ENCODE measurements at places on chromosomes 12 and 14.

DNA sequence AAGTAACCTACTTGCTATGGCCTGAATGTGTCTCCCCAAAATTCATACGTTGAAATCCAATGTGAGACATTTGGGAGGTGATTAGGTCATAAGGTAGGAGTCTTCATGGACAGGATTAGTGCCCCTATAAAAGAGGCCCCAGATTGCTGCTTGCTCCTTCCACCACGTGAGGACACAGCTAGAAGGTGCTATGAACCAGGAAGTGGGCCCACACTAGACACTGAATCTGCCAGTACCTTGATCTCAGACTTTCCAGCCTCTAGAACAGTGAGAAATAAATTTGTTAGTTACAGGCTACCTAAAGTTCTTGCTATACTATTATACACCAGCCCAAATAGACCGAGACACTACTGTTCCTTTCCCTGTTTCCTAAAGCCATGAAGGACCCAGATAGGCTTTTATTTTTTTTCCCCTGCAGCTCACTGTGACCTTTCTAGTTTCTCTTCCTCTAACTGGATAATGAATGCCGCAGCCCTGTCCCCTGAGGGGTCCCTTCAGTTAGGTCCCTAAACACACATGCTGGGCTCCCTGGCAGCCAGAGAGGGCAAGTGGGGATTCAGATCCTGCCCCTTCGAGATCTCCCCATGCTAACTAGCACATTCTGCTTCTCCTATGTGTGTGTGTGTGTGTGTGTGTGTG lies 19.3 kb downstream of the SLC25A3 start:
- DNase-seq = no peak

- no peak for DNase-seq
These were observed 191.3 kb downstream of the TMTC2 start for GRCh38 chr12:82877963-82878362.

- DNase-seq = no peak
These were observed 32.4 kb downstream of the FLVCR2 start for GRCh38 chr14:75610834-75611233.

DNA sequence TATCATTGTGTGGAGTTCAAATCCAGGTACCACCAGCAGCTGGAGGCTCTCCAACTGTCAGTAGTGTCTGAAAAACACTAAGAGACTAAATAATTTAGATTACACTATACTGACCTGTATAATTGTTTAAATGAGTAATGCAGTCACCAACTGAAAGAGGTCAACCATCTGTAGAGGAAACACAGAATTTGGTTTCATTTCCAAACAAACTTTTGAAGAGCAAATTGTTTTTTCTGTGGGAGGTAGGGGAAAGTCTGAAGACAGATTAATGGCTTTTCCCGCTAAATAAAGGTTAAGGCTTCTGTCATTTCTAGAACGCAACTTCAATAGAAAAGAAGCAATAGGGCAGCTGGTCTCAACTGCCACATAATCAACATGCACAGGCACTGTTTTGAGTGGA lies 462.6 kb downstream of the PRKD1 start:
- DNase-seq = no peak

- no peak for DNase-seq
These were observed 198.0 kb downstream of the FOXN3 start for GRCh38 chr14:89219051-89219450.

DNA sequence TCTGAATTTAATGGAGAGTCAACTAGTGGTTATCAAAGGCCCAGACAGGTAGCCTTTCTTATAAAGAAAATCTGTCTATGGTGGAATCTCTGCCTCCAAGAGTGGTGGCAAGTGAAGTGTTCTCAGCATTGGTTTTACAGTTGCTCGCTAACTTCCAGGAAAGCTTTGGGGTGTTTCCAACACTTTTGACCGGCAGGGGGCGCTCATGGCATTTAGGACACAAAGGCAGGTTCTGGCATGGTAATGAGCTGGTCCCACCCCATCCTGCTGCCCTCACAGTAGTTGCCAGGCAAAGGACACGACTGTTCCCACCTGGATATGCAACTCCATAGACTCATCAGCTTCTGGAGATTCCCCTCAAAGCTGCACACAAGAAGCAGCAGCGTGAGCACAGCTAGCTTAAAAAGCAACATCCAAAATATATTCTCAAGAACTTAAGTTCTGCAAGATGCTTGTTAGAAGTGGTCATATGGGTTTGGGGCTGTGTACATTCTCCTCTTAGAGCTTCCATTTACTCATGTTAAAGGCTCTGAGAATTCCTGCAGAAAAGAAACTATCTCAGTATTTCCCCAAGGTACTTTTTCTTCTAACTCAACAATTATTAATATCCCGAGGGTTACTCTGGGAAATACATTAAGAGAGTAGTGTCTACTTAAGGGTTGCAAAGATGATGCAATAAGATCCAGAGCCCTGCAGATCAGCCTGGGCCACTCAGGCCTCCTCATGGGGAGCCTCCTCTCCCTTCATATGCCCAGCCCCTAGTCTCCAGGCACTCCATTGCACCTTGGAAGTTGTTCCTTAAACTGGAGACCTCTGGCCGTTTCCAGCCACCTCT lies 14.8 kb downstream of the PROX2 start:
- DNase-seq = peak; percentile 93

DNA sequence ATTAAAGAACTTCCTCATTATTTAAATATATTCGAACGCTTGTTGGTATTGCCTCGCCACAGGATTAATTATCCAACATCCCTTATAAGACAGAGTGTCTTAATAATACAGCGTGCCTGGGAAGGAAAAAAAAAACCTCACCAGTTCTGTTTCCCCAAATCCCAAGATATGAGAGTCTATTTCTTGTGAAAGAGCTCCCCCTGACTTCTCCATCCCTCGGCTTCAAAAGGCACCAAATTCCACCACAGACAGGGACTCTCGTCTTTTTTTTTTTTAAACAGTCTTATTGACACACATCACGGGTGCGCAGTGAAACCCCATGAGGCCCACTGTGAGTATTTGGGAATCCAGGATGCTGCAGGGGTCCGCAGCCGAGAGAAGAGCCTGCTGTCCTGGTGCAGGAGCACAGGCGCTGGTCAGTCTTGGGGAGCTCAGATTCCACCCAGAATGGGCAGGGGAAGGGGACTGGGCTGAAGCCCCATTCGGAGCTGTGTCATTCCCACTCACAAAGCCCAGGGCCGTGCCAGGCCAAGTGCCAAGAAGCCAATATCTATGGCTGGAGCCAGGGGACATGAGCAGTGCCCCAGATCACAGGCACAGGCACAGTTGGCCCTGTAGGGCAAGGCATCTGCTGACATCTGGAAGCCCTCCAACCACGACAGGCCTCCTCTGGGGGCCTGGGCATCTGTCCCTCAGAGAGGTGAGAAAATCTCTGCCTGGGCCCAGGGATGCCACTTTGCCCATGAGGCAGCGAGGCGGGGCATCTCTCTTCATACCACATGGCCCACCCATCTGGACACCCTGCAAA lies 71.9 kb downstream of the BCL11B start:
- DNase-seq = no peak

- DNase-seq = no peak
These were observed 85.8 kb upstream of the WSCD2 start for GRCh38 chr12:108043286-108043685.

- no peak for DNase-seq
These were observed 17.4 kb downstream of the LETMD1 start for GRCh38 chr12:51065530-51065929.

DNA sequence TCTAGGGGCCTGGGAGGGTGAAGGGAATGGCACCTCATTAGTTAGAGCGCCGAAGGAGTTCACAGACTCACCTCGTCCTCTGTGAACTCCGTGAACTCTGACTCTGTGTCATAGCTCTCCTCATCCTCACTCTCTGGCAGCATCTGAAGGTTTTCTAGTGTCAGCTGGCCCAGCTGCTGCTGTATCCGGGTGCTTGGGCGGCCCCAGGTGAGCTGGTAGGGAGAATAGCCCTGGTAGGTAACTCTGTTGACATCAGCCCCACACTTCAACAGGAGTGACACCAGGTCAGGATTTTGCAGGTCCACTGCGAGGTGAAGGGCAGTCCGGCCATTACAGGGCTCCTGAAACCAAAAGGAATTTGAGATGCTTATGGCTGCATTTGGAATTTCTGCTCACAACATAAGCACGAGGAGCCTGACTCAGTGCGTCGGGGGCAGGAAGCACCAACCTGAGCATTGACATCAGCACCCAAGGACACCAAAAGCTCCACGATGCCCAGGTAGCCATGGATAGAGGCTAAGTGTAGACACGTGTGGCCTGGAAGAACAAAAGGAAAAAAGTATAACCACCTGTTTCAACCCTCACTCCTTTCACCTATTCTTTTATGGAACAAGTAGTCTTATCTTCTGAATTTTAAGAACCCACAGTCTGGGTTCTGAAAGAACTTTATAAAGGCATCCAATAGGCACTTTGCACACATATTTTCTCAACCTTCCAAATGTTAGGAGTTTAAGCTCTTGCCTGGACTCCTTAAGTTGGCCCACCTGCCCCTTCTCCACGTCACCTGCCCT lies 2.0 kb downstream of the NFKBIA start:
- DNase-seq = peak; percentile 29

DNA sequence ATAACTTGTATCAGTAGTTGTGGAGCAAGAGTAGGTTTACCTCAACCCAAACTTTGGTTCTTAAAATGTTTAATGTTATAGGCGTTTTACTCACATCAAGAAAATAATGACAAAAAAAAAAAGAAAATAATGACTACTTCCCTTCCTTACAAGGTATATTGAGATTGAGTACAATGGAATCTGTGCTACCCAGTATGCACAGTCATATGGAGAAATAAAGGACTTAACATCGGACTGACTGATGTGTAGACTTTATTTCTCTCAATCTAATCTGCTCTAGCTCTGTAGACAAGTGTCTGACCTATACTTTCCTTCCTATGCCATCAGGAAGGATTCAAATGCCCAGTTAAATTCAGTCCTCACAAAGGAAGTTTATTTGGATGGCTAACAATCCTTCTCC lies 14.4 kb downstream of the MUCL1 start:
- DNase-seq = no peak

DNA sequence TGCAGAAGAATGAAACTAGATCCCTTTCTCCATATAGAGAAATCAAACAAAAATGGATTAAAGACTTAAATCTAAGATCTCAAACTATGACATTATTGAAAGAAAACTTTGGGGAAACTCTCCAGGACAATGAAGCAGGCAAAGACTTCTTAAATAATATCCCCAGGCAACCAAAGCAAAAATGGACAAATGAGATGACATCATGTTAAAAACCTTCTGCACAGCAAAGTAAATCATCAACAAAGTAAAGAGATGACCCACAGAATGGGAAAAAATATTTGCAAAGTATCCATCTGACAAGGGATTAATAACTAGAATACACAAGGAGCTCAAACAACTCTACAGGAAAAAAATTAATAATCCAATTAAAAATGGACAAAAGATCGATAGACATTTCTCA lies 101.0 kb downstream of the RALGAPA1 start:
- no peak for DNase-seq

- no peak for DNase-seq
These were observed 44.8 kb upstream of the TMPO start for GRCh38 chr12:98470469-98471082.
